Breast epithelium (tissue), 4 donors: ENCODE measurements at places on chromosomes 7 and 10. TPM values are rescaled to one million over a fixed set of nuclear protein-coding genes. Genes with fewer than 3 reads are reported as not detected.

DNA sequence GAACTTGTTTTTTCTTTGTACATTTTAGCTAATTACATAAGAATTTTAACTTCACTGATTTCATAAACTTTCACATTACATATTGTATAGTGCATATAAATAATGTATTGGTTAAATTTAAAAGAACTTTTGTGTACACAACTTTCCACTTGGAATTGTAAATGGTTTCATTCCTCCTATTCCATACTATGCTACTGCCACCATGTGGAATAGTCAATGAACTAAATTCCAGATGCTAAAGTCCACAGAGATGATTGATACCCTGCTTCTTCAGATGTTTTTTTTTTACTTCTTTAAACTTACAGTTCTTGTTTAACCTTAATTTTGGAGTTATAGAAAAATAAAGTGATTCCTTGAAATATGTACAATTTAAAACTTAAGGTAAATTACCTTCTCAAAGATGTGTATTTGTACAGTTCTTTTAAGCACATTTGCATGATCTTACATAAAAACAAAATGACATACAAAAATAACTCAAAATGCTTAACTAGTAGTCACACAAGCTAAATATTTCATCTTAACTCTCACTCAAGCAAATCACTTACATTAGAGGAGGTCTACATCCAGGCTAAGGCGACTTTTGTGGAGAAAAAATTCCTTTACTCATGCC is 247.6 kb upstream of the HGF start:
- no peak for DNase-seq

DNA sequence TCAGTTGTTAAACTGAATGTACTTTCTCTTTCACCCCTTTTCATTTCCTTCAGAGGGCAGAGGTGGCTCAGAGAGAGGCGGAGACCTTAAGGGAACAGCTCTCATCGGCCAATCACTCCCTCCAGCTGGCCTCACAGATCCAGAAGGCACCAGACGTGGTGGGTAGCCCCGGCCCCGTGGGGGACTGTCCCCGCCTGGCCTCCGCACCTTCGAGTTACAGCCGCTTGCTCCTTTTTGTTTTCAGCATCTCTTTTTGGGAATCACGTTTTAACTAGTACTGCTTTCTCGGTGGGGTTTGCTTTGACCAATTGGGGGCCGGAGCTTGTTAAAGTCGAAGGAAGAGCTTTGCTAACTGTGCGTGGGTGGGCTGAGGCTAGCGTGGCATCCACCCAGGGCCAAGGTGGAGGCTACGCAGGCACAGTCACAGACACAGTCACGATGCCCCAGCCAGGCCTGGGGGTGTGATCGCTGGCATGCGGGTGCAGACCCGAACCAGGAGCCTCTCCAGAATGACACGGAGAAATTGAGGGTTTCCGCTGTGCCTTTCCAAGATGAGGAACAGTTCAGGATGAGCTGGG is 116.2 kb upstream of the SH2B2 start:
- no peak for DNase-seq

- DNase-seq, result no peak
Measured at GRCh38 chr10:66467042-66467441, 458.8 kb upstream of the LRRTM3 start.

Gene BTBD16
- total RNA-seq, result 0.29 TPM

Gene CPA4
- total RNA-seq, result 2.0 TPM

- no peak for DNase-seq
Measured at GRCh38 chr10:91864099-91864498, 45.2 kb downstream of the FGFBP3 start.

GRCh38 chr7:35869810-35870209 is 69.0 kb downstream of the SEPTIN7 start:
- no peak for DNase-seq

DNA sequence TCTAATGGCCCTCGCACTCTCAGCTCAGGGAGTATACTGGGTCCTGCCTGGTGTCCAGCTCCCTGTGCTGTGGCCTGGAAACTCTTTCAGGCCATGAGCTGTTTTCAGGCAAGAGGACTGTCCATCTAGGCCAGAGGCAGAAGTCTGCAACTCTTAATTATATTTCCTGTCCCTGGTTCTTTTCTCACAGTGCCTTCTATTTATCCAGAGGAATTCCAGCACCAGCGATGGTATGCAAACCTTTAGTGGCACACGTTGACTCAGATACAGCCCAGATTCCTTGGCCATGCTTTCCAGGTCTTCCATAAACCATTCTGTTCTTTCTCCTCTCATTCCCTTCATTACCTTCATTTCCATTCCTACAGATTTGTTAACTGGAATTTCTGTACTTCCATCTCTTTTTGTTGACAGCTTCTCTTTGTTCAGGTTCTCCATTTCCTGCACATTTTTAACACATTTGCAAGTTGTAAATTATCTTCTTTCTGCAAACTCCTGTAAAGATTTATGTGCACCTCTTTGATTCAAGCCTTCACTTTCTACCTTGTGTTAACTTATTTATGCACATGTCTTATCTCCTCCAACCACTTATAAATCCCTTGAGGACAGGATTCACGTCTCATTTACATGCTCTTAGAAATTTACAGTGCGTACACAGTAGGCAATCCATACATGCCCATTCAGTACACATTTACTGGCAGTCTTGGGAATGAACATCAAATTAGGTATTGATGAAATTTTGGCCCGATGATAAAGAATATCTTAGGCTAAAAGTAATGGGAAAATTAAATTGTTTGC is 172.1 kb downstream of the CELF2 start:
- DNase-seq, result no peak

GRCh38 chr10:28986117-28986792 is 302.6 kb upstream of the LYZL1 start:
- DNase-seq, result no peak

DNA sequence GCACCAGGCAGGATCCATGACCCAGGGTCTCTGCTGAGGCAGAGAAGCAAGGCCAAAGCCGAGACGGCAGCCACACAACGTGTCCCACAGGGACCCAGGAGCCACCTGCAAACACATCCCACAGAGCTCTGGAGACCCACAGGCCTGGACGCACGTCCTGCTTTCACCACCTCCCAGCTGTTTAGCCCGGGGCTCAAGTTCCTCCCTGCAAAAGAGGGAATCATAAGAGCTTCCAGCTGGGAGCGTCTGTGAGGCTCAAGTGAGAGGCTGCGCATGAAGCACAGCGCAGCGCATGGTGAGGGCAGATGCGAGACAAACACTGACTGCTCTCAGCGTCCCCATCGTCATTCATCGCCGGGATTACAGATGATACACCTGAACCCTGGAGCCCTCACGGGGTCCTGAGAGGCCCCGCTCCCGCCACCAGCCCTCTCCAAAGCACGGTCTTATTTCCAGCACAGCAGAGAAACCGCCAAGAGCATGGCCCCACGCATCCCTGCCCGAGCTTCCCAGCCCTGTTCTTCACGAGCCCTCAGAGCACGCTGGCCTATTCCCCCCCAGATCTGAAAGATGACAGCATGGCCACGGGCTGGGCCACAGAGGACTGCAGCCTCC is 88.7 kb downstream of the MAD1L1 start:
- DNase-seq, result no peak

Gene C1QL3
- not detected for total RNA-seq
